ENCODE measurements at places on chromosomes 7 and 10.

- DNase-seq: no peak
Observed at GRCh38 chr7:130384371-130384801, 4.1 kb downstream of the CPA1 start.

- peak; percentile 46 for DNase-seq
Observed at GRCh38 chr7:1290026-1290678, 57.5 kb downstream of the UNCX start.

GRCh38 chr10:60662917-60663614 lies 115.2 kb upstream of the CDK1 start:
- DNase-seq: no peak

GRCh38 chr7:5442757-5443305 lies 19.2 kb upstream of the TNRC18 start:
- no peak for DNase-seq

DNA sequence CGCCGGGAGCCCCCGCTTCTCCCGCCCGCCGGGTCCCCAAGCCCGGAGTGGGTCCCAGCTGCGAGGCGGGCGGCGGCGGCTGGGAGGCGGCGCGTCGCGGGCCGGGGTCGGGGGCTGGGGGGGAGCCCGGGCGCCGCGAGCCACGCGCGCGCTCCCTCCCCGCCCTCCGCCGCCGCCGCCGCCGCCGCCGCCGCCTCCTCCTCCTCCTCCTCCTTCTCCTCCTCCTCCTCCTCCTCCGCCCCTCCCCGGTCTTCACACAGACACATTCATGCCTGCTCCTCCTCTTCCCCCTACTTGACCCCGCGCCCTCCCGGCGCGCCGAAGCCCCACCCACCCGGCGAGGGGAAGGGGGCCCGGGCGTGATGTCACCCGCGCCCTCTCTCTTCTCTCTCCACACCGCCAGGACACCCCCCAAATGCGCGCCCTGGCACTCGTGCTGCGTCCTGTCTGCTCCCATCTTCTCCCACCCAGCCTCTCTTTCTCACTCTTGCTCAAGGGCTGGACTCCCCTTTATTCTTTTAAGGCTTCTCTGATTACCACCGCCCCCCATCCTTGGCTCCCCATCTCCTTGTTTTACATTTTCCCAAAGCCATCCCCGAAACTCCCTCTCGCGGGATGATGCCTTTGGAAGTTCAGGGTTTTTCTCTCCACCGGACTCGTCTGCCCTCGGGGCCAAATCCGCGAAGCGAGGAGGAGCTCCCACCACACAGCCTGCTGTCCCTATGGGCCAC lies 967 bp upstream of the GLI3 start:
- peak; percentile 67 for DNase-seq

DNA sequence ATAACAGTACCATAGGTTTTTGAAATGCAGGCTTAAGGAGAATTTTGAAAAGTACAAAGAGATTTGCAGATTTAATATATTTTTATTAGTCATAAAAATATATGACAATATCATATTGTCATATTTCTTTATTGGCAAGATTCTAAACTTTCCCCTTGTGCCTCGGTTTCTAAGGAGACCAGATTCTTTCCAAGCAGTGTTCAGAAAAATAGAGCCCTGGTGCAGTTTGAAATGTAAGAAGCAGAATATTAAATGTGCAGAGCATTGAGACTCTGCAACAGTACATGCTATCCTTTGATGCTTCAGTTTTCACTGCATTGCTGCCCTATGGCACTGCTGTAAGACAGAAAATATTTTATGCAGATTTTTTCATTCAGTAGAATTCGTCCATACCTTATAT lies 243.2 kb downstream of the CCDC3 start:
- no peak for DNase-seq

DNA sequence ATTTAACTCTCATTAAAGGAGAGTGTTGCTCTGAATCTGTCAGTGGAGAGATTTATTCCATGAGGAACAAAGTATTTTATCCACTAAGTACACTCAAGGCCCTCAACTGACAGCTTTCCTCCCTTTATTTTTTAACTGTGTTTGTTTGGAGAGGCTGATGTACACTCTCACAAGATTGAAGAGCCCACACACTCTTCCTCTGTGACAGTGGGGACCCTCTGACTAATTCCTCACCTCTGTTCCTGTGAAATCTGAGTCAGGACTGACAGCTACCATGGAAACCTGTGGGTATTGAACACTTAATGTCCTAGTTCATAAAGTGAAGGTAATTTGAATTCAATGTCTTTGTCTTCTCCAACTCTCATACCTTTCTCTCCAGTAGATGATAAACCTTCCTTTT lies 189.8 kb upstream of the PITRM1 start:
- no peak for DNase-seq

GRCh38 chr10:117137031-117137910 lies 799 bp downstream of the VAX1 start:
- peak; percentile 16 for DNase-seq

DNA sequence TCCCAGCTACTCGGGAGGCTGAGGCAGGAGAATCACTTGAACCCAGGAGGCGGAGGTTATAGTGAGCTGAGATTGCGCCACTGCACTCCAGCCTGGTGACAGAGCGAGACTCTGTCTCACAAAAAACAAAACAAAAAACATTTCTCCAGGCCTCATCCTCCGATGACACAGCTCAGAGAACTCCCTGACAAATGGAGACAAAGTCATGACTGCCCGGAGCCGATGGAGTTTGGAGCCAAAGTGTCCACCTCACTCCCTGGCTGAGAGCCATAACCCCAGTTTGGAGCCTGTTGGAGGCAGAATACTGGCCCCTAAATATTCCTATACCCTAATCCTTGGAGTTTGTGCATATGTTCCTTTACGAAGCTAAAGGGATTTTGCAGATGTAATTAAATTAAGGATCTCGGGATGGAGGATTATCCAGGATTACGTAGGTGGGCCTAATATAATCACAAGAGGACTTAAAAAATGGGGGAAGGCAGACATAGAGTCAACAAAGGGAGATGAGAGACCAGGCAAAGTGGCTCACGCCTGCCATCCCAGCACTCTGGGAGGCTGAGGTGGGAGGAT lies 22.7 kb downstream of the SSC4D start:
- DNase-seq: no peak

GRCh38 chr10:132224343-132225072 lies 37.8 kb downstream of the DPYSL4 start:
- DNase-seq: no peak

DNA sequence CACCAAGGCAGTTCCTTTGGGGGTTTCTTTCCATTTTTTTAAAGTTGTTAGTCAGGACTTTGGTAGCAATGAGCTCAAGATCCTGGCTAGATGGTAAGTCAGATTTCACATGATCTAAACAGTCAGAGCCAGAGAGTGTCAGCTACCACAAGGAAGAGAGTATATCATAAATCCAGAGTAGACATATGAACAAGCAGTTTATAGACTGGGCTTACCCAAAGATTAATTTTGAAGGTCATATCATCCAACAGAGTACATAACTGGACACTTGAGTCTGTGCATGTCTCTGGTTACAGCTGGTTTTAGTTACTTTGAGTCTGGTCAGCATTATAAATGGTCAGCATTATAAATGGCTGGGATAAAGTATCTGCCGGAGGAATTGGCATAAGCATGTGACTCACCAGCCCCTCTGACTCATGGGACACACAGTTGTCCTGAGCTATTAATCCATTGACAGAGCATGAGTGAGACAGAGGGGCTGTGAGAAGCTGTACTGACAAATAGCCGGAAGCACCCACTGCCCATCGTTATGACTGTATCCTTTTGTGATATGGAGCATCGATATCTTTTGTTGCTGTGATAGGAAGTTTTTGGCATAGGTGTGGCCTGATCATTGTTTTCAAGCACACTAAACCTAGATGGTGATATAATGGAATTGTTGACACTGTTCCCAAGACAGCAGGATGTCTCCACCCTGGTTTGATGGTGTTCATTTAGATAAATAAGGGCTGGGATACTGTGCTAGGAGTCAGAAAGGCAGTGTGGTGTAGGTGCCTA lies 19.3 kb downstream of the PPP1R3C start:
- DNase-seq: peak; percentile 55

- DNase-seq: no peak
Observed at GRCh38 chr10:118570591-118570990, 24.9 kb downstream of the PRLHR start.

DNA sequence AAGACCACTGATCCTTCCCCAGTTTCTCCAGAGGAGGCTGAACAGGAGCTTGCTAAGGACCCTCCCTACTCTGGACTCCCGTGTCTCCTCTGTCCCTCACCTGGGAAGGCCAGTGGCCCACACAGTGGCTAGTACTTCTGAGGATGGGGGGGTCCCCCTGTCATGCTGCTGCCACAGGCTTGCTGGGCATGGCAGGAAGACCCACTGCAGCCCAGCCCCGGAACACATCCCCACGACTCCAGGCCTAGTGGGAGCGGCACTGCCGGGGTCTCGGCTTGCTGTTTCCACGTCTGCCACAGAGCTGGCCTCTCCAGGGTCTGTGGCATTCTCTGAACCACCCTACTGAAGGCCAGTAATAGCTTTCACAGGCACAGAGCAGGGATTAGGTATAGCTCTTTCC lies 25.9 kb upstream of the NPFFR1 start:
- DNase-seq: no peak

- DNase-seq: no peak
Observed at GRCh38 chr10:124225467-124226270, 132.3 kb upstream of the CHST15 start.

GRCh38 chr7:41459623-41460261 lies 243.1 kb downstream of the INHBA start:
- no peak for DNase-seq

DNA sequence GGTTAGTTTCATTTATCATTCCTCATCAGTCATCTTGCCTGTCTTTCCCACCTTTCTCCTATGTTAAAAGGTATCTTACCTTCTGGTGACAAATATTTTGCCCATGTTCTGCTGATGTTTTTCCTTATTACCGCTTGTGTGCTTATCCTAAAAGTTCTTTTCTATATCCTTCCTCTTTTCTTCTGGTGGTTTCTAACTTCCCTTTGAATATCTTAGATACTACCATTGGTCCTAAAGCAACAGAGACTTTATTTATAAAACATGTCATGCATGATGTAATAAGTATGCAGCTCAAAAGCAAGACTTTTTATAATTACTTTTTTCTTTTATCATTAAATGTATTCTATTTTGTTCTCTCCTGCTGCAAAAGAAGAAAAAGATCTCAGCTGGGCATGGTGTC lies 24.8 kb downstream of the TBC1D12 start:
- DNase-seq: no peak

DNA sequence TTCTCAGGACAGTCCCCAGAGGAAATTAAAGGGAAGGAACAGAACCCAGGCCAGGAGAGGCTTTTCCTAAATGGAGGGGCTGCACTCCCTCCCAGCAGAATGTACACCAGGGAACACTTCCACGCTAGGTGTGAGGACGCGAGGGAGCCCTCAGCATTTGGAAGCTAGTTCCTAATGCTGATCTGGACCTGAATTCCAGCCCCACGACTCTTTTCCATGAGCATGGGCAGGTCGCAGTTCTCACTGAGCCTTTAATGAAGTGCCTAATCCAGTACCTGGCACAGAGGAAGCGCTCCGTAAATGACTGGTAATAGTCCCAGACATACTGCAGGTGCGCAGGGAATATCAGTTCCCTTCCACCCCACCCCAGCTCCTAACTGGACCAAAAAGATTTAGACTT lies 1.1 kb downstream of the ALOX5 start:
- DNase-seq: no peak

GRCh38 chr10:72379776-72380175 lies 25.1 kb upstream of the DNAJB12 start:
- no peak for DNase-seq

DNA sequence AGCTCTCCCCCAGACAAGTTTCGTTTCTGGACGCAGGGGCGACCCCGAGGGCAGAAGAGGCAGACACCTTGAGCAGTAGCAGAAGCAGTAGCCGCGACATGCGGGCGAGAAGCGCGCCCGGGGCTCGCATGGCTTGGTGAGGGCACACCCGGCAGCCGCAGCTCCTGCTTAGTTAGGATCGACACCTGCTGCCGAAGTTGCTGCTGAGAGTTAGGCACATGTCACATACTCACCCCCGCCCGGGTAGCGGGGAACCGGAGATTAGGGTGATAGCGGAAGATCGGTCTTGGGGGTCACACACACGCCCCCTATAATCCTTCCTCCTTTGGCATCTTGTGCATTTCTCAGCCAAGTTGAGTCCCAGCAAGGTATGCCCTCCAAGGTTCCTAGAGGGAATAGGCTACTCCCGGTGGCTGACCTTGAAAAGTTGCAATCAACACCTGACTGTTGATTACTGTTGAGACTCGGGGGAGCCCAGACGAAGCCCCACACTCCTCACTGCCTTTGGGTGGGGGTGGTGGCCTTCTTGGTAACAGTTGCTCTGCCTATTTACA lies 668 bp downstream of the GPR37 start:
- DNase-seq: no peak

DNA sequence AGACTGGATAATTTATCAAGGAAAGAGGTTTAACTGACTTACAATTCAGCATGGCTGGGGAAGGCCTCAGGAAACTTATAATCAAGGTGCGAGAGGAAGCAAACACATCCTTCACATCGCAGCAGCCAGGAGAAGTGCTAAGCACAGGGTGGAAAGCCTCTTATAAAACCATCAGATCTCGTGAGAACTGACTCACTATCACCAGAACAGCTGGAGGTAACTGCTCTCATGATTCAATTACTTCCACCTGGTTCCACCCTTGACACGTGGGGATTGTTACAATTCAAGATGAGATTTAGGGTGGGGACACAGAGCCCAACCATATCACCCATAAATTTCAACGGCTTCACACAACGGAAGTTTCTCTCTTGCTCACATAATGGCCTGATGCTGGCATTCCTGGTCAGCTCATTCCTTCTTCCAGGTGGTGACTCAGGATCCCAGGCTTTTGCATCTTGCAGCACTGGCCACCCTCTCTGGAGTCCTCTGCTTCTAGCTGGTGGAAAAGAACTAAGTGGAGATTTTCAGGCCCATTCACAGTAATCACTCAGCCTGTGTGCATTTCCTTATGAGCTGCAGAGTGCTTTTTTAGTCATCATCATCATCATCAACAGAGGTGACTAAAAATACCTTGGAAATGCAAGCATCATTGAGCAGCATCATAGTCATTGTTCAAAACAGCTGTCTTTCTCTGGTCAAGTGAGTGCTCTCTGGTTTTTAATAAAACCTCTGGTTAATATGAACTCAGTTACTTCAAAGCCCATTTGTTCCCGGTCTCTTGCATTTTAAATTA lies 308.1 kb downstream of the SFMBT2 start:
- no peak for DNase-seq

Measured in SW480 (cell line).